AG04450 (cell line): ENCODE measurements at places on chromosomes 1 and 21. TPM values are rescaled to one million over a fixed set of nuclear protein-coding genes. Genes with fewer than 3 reads are reported as not detected.

Gene DMBX1
- polyA plus RNA-seq = not detected in 2 replicates

Gene RGS8
- not detected in 2 replicates for polyA plus RNA-seq

Gene B3GALT2
- 5.7 and 8.0 TPM in 2 replicates for polyA plus RNA-seq

GRCh38 chr21:25457411-25457810, 149.9 kb downstream of the MRPL39 start:
- peak; percentile 13 for DNase-seq

- DNase-seq = no peak
These were observed 99.1 kb upstream of the NGF start for GRCh38 chr1:115437196-115437595.

GRCh38 chr1:12296623-12297022, 66.8 kb downstream of the VPS13D start:
- no peak for DNase-seq

GRCh38 chr21:41010101-41010435, 157.9 kb upstream of the BACE2 start:
- DNase-seq = no peak

- DNase-seq = no peak
These were observed 38.1 kb downstream of the KDM5B start for GRCh38 chr1:202770135-202770534.

- no peak for DNase-seq
These were observed 18.6 kb upstream of the AGPAT3 start for GRCh38 chr21:43846430-43846829.

DNA sequence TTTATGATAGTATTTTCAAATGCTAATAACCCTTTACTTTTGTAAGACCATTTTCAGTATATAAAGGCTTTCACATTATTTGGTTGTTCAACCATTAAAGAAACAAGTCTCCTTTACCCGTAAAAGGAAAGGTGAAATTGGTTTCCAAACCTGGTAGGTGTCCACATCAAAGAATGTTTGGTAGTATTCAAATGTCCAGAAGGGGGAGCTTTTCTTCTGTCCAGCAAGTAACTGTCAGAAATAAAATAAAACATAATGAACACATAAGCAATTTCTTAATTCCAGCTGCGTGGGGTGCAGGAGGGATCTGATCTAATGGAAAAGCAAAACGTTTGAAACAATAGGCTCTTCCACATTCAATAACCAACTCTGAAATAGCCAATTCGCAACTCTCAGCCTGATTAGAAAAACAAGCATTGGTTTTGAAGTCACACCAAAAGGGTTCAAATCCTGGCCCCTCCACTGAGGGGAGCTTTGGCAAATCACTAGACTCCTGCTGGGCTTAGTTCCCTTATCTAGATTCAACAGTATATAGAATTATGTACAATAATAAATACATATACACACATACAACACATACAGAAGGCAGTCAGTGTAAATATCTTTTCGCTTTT, 11.0 kb downstream of the YIPF1 start:
- peak; percentile 13 for DNase-seq

DNA sequence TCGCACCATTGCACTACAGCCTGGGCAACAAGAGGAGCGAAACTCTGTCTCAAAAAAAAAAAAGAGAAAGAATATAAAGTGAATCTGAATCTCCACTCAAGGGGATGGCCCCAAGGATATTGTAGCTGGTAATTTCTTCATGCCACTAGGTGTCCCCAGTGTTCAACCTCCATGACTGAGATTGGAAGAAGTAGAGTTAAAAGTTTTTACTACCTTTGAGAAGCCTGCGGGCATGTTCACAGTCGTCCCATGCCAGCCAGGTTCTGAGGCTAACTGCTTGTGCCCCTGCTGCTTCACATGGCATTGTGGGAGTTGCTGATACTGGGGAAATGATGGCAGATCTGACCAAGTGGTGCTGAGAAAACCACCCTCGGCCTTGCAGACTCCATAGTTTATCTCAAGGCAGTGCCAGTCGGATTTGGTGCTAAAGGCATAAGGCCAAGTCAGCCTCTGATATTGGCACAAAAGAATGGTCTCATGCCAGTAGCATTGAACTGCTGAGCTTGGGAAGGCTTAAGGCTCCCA, 10.8 kb upstream of the SHISA4 start:
- DNase-seq = no peak

DNA sequence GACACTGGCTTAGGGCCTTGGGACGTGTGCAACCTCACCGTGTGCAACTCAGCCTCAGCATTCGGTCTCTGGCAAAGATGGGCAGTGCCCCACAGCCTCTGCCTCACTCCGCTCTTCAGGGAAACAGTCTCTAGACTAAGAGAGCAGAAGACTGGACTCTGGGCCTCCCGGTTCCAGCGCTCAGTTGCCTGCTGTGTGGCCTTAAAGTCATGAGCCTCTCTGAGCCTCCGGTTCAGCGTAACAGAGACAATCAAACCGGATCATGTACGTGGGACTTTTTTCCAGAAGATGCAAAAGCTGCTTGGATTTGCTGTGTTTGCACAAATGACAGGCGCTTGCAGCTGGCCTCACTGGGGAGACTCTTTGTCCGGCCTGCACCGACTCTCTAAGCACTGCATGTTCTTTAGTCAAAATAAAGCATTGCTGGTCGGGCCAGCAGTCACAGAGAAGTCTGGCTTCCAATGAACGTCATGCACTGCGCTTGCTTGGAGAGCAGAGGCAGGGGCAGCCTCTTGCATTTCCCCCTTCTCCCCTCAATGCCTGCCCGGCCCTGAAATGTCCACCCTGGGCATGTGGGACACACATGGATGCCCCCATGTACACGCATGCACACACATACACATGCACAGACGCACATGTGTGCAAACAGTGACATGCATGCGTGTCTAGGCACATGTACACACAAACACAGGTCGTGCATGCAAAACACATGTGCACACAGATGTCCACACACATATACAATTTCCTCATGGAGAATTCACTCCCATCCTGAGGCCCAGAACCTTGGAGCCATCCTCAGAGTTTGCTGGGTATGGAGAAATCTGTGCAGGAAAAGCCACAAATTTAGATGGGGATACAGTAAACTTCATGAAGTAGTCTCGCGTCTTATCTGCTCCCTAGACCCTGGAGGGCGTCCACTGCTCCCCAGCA, 152.4 kb downstream of the PRDM16 start:
- DNase-seq = no peak

DNA sequence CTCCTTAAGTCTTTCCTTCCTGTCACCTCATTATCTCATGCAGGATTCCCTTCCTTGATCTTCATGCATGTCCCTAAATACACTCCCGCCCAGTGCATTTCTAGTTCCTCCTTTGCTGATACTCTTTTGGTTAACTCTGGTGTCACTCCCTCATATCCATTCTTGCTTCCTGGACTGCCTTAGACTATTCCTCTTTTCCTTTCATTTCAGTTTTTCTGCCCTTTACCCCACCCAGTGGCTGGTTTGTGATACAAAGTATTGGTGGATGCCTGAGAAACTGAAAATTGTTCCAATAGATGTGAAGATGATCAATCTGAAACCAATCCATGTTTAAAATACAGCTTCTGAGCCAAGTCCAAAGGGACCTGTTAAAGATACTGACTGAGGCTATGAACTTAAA, 553.8 kb upstream of the CAMK1G start:
- no peak for DNase-seq
